ENCODE measurements at places on chromosomes 7 and 10.

DNA sequence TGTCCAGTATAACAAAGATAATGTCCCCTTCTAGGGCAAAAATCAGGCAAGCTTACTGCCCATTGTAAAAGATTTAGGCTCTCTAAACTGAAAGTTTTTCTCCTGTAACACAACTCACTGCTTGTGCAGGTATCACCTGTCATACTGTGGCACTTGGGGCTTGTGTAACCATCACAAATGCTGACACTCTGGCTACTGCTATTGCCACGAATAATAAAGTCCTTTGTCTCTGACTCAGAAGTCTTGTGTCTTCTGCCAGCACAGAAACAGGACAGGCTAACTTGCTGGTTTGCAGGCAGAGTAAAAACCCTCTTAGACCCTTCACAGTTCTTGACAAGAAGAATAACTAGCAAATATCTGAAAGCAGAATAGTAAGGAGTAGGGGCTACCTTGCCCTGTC is 273.9 kb downstream of the RPS24 start:
- no peak for DNase-seq

- no peak for DNase-seq
These were observed 6.3 kb downstream of the CASP7 start for GRCh38 chr10:113686028-113686427.

DNA sequence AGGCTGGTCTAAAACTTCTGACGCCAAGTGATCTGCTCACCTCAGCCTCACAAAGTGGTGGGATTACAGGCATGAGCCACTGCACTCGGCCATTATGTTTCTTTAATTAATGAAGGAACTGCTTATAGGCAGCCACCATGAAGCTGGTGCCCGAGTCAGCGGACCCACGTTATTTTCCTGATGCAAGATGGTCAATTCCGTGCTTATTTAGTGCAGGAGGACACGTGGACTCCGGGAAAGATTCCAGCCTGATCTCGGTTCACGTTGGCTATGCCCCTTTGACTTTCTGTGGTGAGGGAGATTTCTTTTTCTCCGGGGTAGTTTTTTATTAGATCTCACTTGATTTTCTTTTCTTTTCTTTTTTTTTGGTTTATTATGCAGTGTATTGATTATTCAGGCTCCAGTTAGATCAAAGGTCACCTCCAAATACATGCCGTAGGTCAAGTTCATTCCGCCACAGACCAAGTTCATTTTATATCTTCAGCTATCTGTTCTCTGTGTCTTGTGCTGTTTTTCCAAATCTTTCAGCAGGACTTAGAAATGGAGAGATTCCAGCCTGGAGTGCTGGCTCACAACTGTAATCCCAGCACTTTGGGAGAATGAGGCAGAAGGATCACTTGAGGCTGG is 8.3 kb downstream of the CAMK1D start:
- DNase-seq = no peak

DNA sequence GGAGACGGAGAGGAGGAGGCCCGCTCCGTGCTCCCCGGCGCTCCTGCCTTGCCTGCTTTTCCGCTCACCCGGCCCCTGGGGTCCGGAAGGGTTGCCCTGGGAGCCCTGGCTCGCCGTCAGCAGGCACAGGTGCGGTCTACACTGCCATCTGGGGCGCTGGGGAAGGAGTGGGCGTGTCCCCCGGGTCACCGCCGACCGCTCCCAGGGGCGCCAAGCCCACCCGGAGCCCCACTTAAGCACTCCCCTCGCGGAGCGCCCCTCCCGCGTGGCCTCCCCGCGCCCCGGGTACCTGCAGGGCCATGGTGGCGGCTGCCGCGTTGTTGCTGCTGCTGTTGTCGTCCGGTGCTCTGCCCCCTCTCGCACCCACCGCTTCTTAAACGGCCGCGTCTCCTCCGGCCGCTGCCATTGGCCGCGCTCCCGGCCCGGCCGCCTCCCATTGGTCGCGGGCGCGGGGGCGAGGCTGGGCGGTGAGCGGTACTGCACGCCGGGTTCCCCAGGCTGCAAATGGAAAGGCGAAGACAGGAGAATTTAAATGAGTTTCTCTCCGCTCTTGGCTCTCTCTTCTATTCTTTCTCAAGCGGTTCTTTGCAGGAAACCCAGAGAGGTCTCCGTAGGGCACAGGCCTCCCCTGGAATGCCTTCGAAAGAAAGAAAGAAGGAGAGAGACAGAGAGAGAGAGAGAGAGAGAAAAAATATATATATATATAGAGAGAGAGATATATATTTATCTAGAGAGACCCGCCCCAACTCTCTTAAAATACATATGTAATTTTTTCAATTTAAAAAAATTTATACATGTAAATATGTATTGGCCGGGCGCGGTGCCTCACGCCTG is at the start of gene ACBD7:
Gene ACBD7 (minus strand): TSS at position 349 of the 834 bp plus-strand sequence. CDS start 48 bp downstream, at position 301.
- DNase-seq = peak; percentile 60

- DNase-seq = no peak
These were observed 104.7 kb upstream of the EEPD1 start for GRCh38 chr7:36048141-36048901.

- DNase-seq = no peak
These were observed 22.7 kb downstream of the ANK3 start for GRCh38 chr10:60367024-60367423.

DNA sequence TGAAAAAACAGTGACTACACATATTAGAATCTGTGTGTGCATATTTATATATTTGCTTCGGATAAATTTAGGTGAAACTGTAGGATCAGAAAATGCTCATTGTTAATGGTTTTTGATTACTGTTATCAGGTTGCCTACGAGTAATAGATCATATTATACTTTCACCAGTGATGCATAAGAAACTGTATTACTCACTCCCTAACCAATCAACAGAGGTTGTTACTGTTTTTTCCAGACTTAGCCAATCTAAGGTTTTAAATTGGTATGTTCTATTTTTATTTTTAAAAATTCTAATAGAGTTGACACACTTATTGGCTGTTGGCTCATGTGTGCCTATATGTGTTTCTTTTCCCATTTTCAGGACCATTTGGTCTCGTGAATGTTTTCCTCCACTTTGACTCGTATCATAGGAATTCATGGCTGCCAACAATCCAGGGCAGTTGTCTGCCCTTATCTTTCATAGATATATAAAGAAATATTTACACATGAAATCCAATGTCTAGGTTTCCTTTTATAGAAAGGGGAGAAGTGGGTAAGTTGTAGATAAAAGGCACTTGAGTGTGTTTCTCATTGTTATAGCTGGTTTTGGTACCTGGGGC is 59.2 kb downstream of the ANLN start:
- no peak for DNase-seq

DNA sequence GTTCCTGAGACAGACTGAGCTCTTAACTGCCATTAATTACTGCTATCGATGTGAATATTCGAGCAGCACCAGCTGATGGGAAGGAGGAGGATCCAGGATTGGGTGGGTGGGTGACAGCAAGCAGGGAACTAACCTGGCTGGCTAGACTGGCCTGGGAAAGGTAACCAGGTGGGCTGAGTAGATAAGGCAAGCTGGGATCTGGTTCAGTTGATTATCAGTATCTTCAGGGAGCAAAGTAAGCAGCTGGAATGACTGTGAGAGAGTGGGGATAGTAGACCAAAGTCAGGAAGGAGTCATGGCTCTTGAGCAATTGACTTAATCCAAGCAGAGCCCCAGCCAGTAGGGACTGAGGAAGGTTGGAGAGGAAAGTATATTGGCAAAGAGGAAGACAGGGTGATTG is 46.9 kb upstream of the KMT2E start:
- no peak for DNase-seq

GRCh38 chr10:66678521-66678920 is 247.3 kb upstream of the LRRTM3 start:
- no peak for DNase-seq

DNA sequence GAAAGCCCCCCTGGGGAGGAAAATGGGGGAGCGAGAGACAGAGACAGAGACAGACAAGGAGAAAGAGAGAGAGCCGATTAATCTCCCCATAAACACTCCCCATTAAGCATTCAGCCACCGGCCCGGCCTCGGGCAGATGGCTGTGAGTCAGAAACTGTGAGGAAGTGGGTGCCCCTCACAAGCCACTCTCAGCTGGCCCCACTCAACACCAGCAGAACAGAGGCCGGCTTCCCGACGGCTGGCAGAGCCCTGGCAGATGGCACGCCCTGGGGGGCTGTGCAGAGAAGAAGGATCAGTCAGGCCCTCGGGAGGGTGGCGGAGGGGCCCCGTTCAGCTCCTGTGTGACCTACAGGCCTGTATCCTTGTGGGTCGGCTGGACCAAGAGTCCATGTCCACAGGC is 41.2 kb downstream of the CAMK2B start:
- DNase-seq = no peak

DNA sequence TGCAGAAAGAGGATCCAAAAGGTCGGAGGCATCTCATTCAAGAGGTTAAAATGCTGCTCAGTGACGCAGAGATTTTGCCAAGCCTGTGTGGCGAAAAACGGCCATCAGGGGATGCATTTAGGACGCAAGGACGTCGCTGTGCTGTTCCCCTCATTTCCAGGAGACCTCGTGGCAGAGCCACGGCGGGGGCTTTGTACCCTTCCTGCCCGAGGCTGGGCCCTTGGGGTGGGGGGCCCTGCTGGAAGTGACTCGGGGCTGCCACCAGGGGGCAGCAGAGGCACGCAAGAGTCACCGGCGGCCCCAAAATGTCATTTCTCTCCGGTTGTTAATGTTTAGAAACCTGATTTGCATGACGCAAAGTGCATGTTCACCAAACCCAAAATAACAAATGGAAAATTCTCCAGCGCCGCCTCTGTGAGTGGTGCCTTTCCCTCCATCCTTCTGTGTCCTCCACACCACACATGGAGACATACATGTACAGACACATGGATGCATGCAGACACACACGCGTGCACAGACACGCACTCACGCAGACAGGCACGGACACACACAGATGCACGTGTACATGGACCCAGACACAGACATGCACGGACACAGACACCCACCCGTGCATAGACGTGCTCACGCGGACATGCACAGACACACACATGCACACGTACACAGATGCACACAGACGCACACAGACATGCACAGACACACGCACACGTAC is 51.0 kb upstream of the NKX6-2 start:
- peak; percentile 29 for DNase-seq

GRCh38 chr10:90911133-90912051 is 9.5 kb downstream of the ANKRD1 start:
- peak; percentile 20 for DNase-seq

GRCh38 chr7:101598986-101599771 is 29.9 kb downstream of the MYL10 start:
- DNase-seq = no peak

DNA sequence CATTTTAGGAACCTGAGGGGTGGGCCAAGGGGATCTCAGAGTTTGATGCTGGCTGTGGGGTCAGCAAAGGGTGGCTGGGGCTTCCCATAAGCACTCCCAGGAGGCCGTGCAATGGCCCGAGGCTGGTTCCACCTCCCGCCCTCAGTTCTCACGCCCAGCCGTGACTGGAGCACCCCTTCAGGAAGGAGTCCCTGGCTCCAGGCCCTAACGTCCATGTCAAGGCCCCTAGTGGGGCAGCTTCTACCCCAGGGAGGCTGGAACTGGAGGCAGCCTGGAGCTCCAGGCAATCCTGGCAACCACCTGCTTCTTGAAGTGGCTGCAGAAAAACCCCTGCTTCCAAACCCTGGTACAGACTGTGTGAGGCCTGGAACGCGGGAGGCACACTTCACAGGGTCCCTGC is 165.5 kb downstream of the DIP2C start:
- DNase-seq = no peak

GRCh38 chr10:106571192-106571946 is 593.1 kb downstream of the SORCS1 start:
- no peak for DNase-seq

DNA sequence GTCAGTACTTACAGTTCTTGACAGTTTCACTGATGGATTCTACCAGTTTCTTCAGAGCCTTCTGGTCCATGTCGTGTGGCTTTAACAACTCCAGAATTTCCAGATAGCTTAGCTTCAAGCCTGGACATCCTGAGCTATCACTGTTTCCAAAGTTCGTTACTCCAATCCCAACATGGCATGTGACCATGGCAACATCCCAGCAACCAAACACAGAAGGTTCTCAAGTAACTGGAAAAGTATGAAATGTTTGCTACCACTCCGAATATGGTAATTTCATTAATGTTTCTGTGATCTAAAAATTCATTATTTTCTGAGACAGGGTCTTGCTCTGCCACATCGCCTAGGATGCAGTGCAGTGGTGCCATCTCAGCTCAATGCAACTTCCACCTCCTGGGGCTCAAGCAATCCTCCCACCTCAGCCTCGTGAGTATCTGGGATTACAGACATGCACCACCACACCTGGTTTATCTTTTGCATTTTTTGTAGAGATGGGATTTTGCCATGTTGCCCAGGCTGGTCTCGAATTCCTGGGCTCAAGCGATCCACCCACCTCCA is 29.3 kb downstream of the RBM48 start:
- DNase-seq = no peak

DNA sequence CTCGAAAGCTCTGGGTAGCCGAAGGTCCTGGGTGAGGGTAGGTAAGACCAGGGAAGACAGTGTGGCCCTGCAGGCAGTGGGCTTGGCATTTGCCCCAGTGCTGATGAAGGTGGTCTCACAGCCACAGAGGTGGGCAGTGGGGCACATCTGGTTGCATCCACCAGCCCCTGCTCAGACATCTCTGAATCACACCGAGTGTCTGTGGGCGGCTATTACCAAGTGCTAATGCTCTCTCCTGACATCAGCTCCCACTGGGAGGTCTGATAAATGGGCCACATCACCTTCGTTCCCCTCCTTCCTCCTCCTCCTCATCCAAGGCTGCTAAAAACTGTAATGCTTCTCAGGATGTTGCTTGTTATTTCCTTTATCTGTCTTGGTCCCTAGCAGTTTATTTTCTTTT is 330.9 kb upstream of the COBL start:
- no peak for DNase-seq

- DNase-seq = no peak
These were observed 154.0 kb downstream of the PLXDC2 start for GRCh38 chr10:19970256-19970655.

GRCh38 chr7:37534893-37535610 is 86.4 kb upstream of the ELMO1 start:
- no peak for DNase-seq

DNA sequence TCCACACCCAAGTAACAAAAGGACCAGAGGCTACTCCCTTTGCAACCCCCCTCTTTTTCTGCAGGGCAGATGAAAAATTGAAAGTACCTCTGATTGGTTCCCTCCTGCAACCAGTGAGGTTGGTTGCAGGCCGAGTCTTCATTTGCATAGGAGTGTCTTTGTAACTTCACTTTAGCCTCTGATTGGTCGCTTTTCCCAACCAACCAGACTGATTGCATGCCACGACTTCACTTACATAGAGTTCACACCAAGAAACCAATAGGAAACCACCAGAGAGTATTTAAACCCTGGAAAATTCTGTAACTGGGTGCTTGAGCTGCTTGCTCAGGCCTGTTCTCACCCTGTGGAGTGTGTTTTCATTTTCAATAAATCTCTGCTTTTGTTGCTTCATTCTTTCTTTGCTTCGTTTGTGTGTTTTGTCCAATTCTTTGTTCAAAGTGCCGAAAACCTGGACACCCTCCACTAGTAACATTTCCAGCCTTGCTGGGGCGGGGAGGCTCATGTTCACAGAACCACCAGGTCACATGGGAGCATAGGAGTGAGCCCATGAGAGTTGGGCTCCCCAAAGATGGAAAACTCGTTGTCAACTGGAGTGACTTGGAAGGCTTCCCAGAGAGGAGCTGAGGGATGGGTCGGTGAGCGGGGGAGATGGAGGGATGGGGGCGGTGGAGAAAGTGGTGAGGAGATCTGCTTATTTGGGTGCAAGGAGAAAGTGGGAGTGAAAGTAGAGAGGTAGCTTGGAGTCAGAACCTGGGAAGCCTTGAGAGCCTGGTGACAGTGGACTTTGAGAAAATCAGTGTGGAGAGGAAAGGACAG is 223.6 kb downstream of the GFRA1 start:
- no peak for DNase-seq

GRCh38 chr10:74544106-74544505 is 282.3 kb upstream of the KAT6B start:
- no peak for DNase-seq

Measured in stimulated activated CD4-positive, alpha-beta T cell treated with anti-CD3 and anti-CD28 coated beads, Interleukin-1b, Interleukin-23, amount 100 ng/mL, for 1 hour (primary cell).